ENCODE measurements at places on chromosomes 12 and 14.

DNA sequence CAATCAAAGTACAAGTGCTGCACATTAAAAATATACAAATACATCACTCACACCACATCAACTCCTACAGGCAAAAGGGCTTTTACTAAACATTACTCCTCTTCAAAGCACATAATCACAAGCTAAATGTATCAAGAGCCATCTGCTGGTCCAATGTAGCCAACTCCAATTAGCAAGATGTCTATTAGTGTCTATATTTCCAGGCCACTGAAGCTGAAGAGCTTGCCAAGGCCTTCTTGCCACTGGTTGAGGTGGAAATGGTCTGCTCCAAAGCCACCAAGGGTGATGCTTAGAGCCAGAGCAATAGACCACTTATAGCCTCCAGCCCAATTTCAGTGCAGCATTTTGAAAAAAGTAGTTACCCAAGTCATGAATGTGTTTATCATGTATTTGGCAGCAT, 54.4 kb downstream of the RASSF9 start:
- no peak for DNase-seq

DNA sequence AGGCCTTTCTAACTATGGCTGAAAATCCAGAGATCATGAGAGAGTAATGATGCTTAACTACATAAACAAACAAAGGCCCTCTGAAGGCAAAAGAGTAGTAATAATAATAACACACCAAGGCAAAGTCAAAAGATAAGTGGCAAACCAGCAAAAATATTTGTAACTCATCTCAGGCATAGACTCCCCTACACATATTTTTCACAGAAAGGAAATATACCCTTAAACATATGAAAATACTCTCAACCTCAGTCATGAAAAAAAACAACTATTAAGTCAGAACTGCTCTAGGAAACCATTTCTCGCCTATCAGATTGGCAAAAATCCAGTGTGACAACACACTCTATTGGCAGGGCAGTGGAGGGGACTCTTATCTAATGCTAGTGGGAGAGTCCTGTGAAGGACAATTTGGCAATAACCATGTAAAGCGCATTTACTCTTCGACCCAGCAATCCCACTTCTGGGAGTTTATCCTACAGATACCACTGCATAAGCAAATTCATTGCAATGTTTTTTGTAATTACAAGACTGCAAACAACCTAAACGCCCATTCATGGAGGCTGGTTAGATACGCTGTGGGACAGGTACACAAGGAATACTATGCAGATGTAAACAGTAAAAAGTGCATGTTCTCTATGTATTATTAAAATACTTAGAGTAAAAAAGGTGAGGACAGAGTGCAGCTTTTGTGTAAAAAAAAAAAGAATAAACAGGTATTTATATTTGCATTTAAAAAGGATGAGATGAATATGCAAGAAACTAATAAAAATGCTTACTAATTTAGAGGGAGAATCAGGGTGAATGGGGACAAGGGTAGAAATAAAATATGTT, 26.0 kb upstream of the IL22 start:
- DNase-seq, result no peak

- DNase-seq, result no peak
These were observed 13.1 kb downstream of the NT5DC3 start for GRCh38 chr12:103827911-103828391.

DNA sequence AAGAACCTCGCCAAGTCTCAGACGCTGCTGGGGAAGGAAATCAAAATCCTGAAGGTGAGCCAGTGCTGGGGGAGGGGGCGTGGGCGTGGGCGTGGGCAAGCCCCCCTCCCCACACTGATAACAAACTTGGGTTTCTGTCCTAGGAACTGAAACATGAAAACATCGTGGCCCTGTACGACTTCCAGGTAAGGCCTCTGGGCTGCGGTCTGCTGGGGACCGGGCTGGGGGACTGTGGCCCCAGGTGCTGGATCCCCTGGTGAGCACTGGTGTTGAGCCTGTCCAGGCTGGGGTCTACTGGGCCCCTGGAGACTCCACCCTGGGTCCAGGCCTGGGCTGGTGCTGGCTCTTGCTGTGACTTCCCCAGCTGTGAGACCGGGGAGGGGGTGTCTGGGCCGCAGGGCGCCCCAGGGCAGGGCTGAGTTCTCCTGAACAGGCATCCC, 1.2 kb downstream of the ULK1 start:
- DNase-seq, result no peak

- no peak for DNase-seq
These were observed 85.3 kb downstream of the DPF3 start for GRCh38 chr14:72808564-72808963.

DNA sequence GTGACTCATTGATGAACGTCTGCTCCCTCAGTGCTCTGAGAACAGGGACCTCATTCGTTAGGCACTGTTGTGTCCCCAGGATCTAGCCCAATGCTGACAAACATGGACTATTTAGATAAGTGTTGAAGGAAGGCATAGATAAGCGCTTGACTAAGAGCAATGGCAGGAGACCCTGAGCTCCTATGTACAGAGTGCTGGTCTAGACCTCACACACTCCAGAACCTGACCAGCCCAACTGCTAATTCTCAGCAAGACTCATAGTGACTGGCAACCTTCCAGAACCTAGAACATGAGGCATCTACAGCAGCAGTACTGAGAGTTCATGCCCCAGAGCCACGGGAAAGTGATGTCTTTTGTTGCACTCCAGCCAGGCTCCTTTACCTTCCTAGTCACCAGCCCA, 69.2 kb downstream of the CRACR2A start:
- DNase-seq, result no peak

DNA sequence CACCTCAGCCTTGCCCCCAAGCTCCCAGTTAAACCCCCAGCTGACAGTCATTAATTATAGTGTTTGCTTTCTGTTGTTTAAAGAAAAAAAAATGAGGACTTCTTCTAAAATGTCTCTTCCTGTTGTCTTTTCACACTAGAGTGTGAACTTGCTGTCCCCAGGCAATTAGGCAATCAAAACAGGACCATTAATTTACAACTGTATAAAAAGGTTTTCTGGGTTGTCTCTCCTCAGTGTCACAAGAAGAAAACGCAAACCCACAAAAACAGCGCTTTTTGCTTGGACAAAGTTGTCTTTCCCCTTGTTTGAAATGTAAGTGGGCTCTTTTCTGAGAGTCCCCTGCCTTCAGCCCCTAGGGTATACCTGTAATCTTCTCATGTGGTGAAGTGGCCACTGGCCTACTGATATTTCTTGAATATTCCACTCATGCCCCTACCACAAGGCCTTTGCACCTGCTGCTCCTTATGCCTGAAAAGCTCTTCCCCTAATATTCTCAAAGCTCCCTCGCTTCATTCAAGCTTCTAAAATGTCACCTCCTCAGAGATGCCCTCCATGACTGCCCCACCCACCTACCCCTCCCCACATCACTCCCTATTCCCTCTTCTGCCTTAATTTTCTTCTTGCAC, 158.9 kb upstream of the PWP1 start:
- no peak for DNase-seq

DNA sequence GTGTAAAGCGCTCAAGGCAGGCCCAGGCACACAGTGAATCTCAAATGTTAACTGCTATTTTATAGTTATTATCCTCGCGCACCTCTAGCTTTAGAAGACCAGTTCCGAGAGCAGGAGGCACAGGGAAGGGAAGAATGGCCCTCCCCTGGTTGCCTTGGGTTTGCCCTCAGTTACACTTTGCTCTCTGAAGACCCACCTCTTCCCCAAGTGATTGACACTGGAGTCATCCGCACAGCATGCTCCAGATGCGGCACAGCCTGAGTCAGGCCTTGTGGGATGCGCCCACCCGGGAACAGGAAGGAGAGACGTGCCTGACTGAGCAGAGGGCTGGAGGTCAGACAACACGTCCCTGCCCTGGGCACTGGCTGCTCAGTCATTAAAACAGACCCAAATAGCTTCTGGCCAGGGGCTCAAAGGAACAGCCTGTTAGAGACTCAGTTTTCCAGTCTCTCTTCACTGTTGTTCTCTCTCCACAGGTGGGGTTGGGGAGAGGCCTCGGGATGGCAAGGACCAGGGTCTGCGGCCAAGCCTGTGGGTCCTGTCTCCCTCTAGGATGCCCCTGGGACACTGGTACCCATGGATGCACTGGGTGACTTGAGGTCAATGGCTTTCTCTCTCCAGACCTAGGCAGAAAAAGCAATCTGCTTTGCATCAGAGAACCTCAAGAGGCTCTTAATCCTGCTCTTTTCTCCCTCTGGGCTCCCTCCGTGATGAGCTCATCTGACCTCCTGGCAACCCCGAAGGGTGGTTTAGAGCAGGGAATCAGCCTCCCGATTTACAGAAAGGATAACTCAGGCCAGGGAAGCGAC, 13.6 kb upstream of the MLXIP start:
- no peak for DNase-seq

DNA sequence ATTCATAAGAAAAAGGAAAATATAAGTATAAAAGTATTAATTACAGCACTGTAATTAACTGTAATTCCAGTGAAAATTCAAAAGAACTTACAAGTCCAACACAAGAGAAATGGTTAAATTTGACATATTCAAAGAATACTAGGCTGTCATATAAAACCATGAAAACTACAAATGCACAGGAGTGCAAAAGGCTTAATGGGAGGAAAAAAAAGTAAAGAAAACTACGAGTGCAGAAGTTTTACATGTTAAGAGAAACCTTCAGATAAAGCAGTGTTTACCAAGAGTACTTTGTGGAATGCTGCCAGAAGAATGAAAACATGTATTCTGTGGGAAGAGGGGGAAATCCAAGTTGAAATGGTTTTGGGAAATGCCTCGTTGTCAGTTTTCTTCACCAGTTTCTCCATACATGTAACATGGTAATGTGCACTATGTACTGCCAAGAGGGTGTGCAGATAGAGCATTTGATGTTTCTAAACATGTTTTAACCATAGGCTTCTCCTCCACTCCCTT, 9.1 kb downstream of the HEATR5A start:
- DNase-seq, result no peak

GRCh38 chr14:32366256-32366879, 37.3 kb downstream of the AKAP6 start:
- no peak for DNase-seq

- DNase-seq, result no peak
These were observed 2.7 kb upstream of the ADIPOR2 start for GRCh38 chr12:1688086-1688710.

- DNase-seq, result no peak
These were observed 40.8 kb downstream of the SYNE3 start for GRCh38 chr14:95475540-95476240.

- no peak for DNase-seq
These were observed 2.6 kb downstream of the RTL1 start for GRCh38 chr14:100900837-100901390.

DNA sequence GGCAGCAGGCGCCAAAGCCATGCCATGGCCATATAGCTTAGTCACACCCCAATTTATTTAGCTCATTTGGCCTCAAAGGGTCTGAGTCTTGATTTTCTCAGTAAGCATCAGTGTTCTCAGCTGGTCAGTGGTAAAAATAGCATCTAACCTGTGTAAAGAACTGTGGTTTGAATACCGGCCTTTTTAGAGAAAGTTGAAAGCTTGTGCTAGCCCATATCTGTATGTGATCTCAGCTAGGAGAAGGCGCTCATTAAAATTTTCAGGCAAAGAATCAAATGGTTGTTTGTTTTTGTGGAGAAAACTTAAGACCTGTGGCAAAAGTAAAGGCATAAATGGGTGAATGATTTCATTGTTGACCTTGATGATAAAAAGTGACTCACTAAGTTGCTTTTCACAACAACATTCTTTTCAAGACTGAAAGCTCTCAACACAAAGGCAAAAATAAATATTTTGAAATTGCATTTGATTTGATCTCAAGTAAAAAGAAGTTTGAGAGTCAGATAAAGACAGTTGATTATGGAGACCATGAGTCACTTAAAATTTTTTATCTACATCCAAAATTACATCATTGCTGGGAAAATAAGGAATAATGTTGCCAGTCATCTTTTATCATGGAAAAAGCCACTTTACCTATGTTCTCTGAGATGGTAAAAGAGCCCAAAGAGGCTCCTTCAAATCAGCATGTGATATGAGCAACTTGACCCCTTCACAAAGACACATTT, 128.5 kb upstream of the RGS6 start:
- DNase-seq, result no peak

GRCh38 chr12:65665817-65666216, 158.5 kb upstream of the HMGA2 start:
- DNase-seq, result no peak

DNA sequence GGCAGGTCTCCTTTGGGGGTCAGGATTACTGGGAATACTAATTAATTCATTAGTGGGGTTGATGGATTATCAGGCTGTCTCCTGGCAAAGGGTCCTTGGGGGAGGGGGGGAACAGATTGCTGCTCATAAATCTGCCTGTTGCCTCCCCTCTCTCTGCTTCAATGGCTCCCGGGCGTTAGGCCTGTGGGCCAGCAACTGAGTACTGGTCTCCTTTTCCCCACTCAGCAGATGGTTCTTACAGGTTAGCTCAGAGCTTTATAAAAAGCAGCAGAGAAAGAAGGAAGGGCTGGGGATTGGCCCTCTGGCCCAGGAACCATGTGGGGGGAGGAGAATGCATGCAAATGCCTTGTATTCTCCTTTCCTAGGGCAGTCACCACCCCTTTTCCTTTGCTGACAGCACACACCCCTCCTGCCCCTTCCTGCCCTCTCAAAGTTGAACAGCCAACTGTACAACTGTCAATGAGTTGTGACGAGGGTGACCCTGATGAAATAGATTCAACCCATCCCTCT, 2.3 kb upstream of the NEUROD4 start:
- no peak for DNase-seq

GRCh38 chr14:104521816-104522745, 57.5 kb upstream of the C14orf180 start:
- DNase-seq, result no peak

GRCh38 chr12:42557586-42558172, 31.9 kb downstream of the PRICKLE1 start:
- no peak for DNase-seq

- DNase-seq, result no peak
These were observed 25.6 kb upstream of the DBX2 start for GRCh38 chr12:45076417-45077026.

DNA sequence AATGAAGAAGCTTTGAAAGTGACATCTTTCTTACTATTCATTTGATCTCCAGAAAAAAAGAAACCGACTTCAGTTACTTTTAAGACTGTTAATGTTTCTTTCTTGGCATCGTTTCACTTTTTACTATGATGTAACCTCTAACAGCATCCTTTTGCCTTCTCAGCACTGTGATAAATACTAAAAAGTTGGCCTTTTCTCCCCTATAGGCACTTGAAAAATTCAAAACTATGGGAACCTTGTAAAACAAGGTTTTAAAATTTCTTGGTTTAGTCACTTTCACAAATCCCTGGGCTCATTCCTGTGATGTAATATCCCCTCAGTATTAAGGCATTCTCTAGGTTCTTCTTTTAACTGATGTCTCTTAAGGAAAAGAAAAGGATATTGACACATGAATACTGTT, 281.8 kb downstream of the EGLN3 start:
- no peak for DNase-seq
